SHP77 (cell line): ENCODE measurements at places on chromosomes 11 and 22.

GRCh38 chr22:19823191-19823901 lies 31.3 kb downstream of the GNB1L start:
- DNase-seq, result no peak

- DNase-seq, result no peak
Observed at GRCh38 chr11:105202844-105203548, 63.4 kb upstream of the CARD18 start.

DNA sequence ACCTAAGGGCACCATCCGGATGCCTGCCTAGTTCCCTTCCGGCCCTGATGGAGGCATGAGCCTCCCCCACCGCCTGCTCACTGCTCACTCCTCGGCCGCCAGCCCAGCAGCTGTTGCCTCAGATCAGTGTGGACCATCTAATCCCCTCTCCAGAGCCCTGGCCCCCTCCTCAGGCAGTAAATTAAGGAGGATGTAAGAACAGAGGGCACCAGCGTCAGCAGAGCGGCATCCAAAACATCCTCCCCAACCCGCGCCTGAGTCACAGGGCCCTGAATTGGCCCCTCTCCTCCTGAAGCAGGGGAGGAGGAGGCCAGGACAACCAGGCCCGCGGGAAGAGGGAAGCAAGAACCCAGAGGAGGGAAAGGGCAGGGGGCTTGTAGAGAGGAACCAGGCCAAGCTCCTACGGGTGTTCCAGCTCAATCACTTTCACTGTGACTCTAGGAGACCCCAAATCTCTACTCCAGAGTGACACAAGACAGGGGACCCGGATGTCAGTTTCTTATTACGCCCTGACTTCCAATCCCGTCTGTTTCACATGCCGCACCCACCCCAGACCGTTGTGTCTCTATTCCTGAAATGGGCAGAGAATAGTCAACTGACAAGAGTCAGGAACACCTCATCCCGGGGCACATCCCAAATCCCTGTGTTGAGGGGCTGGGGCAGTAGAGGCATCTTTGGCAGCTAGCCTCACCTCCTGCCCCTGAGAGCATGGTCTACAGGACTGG lies 31.3 kb upstream of the MYOD1 start:
- no peak for DNase-seq

DNA sequence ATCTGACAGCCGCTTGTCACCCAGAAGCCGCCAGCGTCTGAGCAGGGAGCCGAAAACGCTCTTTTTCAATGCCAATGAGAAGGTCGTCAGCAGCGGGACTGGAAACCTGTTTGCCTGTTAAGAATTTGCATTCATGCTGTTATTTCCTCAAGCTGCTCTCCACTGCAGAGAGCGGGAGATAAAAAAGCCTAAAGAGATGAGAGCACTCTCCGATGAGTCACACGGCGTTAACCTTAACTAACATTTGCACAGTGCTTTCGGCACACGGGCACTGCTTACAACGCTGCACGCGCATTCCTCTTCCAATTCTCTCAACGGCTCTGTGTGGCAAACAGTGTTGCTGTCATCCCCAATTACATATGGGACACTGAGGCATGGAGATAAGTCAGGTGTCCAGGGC lies 40.0 kb upstream of the RTL6 start:
- peak; percentile 45 for DNase-seq

GRCh38 chr11:87889126-87889525 lies 286.1 kb downstream of the RAB38 start:
- DNase-seq, result no peak

GRCh38 chr11:1548221-1549070 lies 23.6 kb downstream of the DUSP8 start:
- peak; percentile 9 for DNase-seq

GRCh38 chr11:10990637-10991193 lies 132.9 kb upstream of the ZBED5 start:
- no peak for DNase-seq

GRCh38 chr22:24040946-24041345 lies 29.8 kb downstream of the CABIN1 start:
- DNase-seq, result no peak

DNA sequence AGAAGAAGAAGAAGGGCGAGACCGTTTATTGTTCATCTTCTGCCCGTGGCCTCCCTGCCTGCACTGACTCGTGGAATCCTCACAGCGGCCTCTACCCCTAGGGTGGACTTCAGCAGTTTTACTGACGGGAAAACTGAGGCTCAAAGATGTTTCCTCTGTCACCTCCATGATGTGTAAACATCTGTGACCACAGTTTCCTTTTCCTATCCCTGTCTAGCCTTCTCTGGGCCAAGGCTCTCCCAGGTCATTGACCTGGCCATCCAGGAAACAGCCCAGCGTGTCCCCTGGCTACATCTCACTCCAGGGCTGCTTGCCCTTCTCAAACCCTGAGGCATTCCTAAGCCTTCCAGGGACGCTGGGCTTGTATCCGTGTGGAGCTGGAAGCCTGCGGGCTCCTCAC lies 49.0 kb upstream of the GCAT start:
- DNase-seq, result no peak

DNA sequence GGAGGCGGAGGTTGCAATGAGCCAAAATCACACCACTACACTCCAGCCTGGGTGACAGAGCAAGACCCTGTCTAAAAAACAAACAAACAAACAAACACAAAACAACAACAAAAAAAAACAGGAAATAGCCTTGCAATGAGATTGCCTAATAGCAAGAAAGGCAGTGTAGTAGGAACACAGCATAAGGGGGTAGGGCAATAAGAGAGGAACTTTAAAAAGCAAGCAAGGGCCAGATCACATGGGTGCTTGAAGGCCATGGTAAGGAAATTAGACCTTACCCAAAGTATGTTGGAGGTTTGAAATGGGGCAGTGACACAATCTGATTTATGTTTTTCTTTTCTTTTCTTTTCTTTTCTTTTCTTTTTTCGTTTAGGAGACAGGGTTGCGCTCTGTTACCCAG lies 34.7 kb upstream of the NRIP3 start:
- no peak for DNase-seq

GRCh38 chr11:68166969-68167368 lies 45.8 kb upstream of the CHKA start:
- DNase-seq, result no peak

DNA sequence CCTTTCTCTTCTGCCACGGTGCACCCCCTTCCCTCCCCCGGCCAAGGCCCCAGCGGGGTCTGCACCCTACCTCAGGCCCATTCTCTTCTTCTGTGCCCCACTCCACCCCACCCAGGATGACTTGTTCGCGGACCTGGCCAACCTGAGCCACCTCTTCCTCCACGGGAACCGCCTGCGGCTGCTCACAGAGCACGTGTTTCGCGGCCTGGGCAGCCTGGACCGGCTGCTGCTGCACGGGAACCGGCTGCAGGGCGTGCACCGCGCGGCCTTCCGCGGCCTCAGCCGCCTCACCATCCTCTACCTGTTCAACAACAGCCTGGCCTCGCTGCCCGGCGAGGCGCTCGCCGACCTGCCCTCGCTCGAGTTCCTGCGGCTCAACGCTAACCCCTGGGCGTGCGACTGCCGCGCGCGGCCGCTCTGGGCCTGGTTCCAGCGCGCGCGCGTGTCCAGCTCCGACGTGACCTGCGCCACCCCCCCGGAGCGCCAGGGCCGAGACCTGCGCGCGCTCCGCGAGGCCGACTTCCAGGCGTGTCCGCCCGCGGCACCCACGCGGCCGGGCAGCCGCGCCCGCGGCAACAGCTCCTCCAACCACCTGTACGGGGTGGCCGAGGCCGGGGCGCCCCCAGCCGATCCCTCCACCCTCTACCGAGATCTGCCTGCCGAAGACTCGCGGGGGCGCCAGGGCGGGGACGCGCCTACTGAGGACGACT lies 15.9 kb downstream of the RTN4RL2 start:
- no peak for DNase-seq

- DNase-seq, result no peak
Observed at GRCh38 chr11:121864660-121865059, 251.4 kb downstream of the BLID start.

DNA sequence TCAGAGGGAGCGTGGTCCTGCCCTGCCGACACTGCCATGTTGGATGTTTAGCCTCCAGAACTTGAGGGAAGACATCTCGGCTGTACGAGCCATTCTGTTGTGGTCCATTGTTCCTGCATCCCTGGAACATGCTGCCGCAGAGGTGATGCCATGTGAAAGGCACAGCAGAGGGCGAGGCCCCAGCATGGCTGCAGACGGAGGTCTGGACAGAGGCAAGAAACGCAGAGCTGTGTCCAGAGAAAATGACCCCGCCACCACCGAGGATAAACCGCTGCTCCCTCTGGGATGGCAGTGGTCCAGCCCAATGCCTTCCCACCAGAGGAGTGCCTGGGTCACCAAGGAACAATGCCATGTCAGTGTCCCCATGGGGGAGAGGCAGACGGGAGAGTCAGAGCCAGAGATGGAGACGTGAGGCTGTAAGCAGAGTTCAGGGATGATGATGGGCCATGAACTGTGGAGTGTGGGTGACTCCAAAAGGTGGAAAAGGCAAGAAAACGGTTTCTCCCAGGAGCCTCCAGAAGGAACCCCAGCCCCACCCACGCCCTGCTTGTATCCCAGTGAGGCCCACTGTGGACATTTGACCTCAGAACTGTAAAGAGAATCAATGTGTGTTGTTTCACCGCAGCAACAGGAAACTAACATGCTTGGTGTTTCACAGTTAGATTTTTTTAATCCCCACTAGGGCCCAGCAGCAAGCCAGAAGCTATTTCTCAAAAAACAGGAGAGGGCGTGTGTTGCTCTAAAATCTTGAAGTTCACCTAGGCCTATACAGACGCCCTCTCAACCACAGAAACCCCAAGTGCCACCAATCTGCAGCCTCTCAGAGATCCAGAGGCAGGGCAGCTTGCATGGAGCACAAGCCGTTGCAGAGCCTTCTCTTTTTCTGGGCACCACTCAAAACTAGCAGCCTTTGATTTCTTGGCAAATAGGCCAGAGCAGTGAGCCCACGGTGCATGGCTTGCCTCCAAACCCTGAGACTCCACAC lies 1422.9 kb downstream of the TBC1D22A start:
- no peak for DNase-seq

GRCh38 chr11:47506373-47506772 lies 46.6 kb downstream of the CELF1 start:
- no peak for DNase-seq

- DNase-seq, result no peak
Observed at GRCh38 chr11:75158696-75159150, 7.8 kb downstream of the SLCO2B1 start.

GRCh38 chr22:39240831-39241793 lies 3.7 kb downstream of the PDGFB start:
- peak; percentile 64 for DNase-seq

GRCh38 chr11:128779036-128779435 lies 85.2 kb downstream of the FLI1 start:
- DNase-seq, result no peak
